ENCODE measurements at places on chromosomes 16 and 17.

DNA sequence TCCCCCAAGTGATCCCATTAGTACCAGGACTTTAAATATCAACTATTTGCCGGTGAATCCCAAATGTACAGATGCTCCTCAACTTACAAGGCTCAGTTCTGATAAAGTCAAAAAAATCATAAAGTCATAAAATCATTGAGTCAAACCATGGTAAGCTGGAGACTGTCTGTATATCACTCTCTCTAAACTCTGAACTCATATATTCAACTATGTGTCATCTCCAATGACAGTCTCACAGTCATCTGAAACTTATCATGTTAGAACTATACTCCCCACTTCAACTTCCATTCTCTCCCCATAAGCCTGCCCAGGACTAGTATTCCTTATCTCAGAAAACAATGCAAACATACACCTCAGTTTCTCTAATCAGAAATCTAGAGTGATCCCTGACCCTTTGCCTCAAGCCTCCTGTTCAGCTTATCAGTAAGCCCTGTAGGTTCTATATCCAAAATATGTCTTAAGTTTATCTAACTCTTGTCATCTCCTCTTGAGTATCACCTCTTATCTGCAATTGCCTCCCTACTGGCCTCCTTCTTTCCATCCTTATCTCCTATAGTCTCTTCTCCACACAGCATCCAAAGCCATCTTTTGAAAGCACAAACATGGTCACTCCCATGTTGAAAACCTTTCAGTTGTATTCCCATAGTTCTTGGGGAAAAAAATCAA is 55.0 kb downstream of the SSH2 start:
- no peak for DNase-seq

DNA sequence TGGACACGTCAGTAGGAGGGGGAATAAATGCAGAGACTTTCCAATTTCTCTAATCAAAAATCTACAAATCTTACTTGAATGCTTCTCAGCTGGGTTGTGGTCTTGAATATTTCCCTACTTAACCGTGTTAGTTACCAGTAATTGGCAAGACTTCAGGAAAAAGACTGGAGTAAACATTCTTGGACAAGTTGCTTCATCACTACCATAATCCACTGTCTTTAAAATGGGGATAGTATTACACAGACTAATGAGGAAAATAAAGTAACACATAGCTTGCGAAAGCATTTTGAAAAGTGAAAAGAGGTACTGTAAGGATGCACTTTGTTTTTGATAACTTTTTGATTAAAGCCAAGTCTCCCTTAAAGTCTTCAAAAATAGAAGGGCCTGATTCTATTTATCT is 18.4 kb downstream of the MYH1 start:
- DNase-seq, result no peak

GRCh38 chr16:9225527-9226316 is 134.3 kb downstream of the HAPSTR1 start:
- DNase-seq, result no peak

DNA sequence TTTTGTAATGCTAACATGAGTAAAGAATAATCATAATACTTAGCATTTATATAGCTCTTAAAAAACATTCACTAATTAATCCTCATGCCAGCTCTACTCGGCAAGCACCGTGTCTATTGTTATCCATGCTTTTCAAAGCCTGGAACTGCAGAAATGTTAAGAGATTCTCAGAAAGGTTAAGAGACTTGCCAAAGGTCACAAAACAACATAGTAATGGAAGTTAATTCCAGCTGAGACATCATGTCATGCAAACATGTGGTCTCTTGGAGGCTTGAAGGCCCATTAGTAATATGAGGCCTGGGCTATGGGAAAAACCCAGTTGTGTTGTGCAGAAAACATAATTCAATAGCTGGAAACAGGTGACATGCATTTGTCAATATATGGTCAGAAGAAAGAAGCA is 389.9 kb upstream of the GOT2 start:
- no peak for DNase-seq

GRCh38 chr17:49031965-49032928 is 35.1 kb downstream of the IGF2BP1 start:
- peak; percentile 33 for DNase-seq

GRCh38 chr16:8720080-8720966 is 45.9 kb downstream of the ABAT start:
- no peak for DNase-seq

DNA sequence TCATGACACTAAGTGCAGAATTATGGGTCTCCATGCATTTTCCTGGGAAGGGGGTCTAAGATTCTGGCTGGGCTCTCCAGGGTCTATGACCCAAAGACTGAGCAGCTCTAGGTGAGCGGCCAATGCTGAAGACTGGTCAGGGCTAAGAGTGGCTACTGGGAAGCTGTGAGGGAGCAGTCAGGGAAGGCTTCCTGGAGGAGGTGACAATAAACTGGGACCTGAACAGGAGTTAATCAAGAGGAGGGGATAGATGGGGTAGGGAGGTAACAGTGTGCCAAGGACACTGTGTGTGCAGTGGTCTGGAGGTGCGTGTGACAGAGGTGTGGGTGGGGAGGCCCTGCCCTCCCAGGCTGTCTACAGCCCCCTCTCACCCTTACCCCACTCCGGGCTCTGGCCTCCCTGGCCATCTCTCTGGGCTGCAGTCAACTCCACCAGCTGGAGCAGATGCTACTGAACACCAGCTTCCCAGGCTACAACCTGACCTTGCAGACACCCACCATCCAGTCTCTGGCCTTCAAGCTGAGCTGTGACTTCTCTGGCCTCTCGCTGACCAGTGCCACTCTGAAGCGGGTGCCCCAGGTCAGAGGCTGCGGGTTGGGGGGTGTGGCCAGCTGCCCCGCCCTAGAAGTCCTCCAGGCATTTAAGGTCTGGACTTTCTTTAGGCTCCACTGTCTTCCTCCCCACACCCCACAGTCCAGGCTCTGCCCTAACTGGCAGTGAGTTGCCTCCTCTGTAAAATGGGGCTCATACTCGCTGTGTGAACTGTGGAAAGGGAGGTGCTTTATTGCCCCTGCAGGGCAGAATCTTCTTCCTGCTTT is 20.4 kb downstream of the ADGRG5 start:
- no peak for DNase-seq

- no peak for DNase-seq
These were observed 84.5 kb downstream of the WNT3 start for GRCh38 chr17:46733837-46734475.

GRCh38 chr17:50943575-50943933 is 77.4 kb upstream of the TOB1 start:
- no peak for DNase-seq

DNA sequence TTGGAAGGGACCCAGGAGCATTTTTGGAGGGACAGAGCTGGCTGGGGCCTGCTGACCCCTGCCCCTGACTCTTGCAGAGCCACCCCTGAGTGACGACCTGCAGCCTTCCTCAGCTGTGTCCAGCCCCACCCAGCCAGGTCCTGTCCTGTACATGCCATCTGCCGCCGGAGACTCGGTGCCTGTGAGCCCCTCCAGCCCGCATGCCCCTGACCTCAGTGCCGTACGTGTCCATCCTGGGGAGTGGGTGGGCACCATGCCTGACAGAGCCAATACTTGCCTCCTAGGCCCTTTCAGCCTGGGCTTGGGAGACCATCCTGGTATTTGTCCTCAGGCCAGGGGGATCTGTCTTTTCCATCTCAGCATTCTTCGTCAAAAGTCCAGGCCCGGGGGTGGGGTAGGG is 27.5 kb downstream of the UNC13D start:
- no peak for DNase-seq

DNA sequence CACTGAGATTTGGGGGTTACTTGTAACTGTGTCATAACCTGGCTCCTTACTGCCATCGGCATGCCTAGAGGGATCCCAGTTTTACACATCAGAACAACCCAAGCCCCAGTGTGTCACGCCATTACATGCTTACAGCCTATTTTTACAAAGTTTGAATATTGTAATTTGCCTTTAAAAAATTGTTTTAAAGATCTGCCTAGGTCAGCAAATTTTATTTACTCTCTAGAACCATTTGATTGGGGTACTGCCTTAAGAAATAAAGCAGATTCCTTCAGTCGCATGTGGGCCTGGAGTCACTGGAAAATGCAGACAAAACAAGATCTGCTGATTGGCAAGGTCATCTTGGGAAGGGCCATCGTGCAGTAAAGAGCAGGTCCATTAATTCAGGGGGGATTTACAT is 566.9 kb downstream of the WWOX start:
- no peak for DNase-seq

- DNase-seq, result no peak
These were observed 4.4 kb upstream of the HEATR3 start for GRCh38 chr16:50061326-50061725.

DNA sequence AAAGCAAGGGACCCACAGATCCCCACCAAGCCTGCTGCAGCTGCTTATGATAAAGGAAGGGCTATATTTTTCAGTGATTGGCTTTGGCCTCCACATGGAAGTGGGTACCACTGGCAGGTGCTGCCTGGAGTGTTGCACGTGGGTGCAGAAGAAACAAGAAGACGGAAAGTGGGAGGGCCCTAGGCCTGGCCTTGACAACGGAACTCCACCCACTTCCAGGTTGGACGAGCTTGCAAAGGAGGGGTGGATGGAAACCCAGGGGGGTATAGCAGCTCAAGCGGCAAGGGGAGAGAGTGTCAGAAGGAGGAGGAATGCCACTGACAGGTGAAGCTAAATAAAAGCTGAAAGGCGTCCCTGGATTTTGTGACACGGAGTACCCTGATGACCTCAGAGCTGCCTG is 20.3 kb downstream of the TRIM25 start:
- no peak for DNase-seq

GRCh38 chr16:17082095-17082882 is 388.5 kb downstream of the XYLT1 start:
- no peak for DNase-seq

DNA sequence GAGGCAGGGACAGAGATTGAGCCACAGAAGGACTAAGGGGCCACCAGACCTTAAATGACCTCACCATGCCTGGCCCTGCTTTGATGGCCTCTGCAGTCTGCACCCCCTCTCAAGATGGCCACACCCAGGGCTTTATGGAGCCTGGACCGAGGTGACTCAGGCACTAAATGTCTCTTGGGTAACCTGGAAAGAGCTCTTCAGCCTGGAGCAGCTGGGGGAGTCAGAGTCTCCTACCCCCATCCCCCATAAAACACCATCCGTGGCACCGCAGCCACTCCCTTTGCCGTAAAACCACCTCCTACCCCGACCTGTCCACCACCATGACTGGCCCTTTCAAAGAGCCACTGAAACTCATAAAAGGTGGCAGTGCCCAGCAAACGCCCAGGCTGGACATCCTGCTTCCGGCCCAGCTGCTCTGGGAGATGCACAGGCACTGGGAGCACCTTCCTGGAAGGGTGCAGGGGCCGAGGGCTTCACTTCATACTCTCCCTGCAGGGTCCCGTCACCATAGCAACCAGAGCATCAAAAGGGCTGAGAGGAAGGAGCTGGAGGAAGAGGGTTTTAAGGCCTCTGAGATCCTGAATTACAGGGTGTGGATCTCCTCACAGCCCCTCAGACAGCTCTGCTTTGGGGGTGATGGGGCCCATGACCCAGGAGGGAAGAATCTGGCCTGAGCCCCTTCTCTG is 22.3 kb downstream of the FOXN1 start:
- no peak for DNase-seq

GRCh38 chr17:77540975-77541374 is 400.2 kb downstream of the SEC14L1 start:
- no peak for DNase-seq

DNA sequence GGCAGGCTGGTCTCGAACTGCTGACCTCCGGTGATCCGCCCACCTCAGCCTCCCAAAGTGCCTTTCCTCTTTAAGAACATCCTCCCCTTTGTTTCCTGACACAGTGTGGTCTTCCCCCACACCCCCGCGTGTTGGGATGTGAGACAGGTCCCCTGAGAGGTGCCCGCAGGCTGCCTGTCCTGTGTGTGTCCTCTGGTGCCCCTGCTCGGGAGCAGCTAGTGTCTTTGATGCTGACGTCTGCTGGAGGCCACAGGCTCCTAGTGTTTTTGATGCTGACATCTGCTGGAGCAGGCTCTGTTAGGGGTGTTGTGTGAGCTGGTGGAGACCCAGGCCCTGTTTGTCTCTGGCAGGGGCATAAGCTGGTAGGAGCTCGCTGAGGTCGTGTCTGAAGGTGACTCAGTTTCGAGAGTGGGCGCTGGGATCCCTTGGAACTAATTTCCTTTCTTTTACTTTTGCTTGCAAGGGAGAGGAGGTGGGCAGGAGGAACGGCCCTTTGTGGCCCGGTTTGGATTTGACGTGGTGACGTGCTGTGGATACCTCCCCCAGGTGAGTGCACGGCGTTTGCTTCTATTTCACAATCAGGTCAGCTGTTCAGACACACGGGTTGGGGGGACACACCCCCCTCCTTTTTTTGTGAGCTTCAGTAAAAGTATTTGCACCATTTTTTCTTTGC is 6.0 kb downstream of the FN3KRP start:
- no peak for DNase-seq

GRCh38 chr16:70453892-70454221 is 538 bp upstream of the FCSK start:
- no peak for DNase-seq

DNA sequence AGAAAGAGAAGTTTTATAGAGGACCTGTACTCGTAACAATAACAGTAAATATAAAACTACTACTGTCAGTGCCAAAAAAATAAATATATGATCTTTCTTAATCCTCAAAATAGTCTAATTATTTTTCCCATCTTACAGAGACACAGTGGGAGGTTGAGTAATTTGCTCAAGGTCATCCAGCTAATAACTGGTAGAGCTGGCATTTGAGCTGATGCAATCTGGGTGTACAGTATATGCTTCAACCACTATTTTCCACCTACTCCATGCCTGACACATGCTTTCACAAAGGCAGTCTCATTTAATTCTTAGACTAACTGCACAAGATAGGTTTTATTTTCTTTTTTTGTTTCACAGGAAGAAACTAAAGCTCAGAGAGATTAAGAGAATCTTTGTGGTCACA is 33.6 kb downstream of the PIGL start:
- no peak for DNase-seq

DNA sequence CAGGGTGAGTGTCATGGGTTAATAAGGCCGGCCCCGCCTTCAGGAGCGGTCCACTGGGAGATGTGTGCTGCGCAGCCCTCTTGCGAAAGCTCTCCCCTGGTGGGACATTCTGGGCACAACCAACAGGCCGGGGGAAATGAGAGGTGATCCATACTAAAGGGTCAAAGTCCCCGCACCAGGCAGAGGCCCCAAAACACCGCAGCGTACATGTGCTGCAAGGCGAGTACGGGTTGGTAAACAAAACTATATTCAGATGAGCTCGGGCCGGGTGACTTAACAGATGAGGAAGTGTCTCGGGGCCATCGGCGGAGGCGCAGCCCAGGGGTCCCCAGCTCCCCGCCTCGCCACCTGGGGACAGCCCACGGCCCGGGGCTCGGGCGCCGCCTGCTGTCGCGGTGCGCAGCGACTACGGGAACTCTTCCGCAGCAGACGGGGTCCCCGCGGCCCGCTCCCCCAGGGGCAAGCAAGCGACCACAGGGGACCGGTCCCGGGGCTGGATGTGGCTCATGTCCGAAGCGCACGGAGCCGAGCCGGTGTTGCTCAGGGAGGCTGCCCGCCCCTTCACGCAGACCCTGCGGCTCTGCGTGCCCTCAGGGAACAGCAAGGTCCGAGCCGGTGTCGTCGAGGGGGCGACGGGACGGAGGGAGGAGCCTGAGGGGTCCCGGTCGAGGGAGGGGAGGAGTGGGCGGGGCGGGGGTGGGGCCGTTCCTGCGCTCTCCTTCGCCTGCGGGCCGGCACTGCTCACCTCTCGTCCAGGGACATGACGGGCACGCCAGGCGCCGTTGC is at the start of gene RAB37:
Gene RAB37, plus strand, starts transcription at position 744 of the 786 bp plus-strand sequence. Its CDS starts 17 bp downstream, at position 761.
- no peak for DNase-seq
